Stimulated activated CD4-positive, alpha-beta T cell treated with anti-CD3 and anti-CD28 coated beads, Interleukin-4, amount 100 ng/mL, for 24 hours (primary cell): ENCODE measurements at places on chromosomes 6 and 20.

DNA sequence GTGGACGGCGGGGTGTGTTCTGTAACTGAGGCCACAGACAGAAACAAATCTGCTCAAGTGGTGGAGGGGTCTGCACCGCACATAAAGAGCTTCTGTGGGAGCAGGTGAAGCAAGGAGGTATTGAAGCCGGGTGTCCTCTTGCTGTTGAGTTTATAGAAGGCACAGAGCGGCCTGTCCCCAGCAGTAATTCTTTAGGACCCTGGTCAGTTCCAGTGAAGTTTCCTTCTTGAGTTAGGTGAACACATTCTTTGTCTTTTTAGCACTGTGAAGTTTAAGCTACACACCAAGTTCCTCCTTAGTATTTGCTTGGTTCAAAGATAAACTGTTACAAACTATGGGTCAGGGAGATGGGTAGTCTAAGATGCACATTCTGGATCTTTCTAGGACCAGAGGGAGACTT lies 6.1 kb downstream of the PRDM1 start:
- DNase-seq = no peak

GRCh38 chr6:118223316-118223715 lies 316.3 kb downstream of the SLC35F1 start:
- DNase-seq = no peak

DNA sequence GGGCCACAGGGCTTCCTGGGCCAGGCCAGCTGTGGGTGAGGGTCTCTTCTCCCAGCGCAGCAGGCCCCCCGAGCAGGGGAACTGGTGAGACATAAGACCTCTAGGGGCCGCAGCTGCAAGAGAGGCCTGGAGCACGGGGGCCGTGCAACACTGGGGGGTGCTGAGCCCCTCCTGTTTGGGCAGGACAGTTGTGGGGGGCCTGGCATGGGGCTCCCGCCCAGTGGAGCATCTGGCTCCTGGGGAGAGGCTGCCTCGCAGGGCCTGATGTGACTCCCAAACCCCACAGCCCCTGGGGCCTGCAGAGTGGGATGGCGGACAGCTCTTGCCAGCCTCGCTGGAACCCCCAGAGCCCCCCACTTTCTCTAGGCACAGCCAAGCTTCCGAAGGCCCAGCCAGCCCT lies 16.9 kb upstream of the GATA5 start:
- no peak for DNase-seq

GRCh38 chr6:136039185-136039584 lies 187.7 kb downstream of the PDE7B start:
- DNase-seq = no peak

DNA sequence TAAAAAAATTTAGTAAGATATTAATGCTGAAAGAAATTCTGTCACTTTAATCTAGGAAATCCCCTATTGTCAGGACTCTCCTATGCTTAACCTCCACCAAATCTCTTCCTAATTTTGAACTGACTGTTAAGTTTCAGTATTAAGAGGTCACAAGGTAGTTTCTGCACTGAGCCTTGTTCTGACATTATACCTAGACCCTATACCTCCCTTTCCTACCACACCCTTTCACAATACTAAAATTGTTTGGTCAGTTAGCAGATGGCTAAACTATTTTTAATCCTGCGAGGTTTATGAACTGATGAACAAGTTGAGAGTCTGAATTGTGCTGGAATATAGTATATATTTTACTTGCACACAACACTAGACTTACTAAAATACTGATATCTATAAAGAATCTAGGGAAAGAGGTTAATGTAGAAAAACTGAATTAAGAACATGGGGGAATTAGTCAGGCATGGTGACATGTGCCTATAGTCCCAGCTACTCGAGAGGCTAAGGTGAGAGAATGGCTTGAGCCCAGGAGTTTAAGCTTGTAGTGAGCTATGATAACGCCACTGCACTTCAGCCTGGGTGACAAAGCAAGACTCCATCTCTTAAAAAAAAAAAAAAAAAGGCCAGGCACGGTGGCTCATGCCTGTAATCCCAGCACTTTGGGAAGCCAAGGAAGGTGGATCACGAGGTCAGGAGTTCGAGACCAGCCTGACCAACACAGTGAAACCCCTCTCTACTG lies 51.5 kb downstream of the HBS1L start:
- DNase-seq = no peak

GRCh38 chr20:7629880-7630279 lies 310.4 kb downstream of the HAO1 start:
- DNase-seq = no peak

GRCh38 chr6:75880305-75880704 lies 131.3 kb downstream of the MYO6 start:
- DNase-seq = no peak

DNA sequence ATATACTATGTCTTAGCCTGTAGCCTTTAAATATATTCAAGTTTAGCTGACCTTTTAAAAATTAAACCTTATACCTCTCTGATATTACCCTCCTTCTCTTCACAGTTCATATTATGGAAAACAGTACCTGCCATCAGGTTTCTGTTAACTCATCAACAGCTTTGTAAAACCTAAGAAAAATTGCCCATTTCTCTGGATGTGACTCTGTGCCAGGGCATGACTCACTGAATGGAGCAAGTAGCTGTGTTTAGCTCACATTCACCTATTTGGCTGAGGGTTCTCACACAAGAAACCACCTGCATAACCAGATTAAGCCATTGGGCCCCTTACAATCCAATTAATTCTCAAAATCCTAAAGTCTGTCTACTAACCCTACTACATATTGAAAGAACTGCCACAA lies 678.8 kb upstream of the MARCKS start:
- no peak for DNase-seq

DNA sequence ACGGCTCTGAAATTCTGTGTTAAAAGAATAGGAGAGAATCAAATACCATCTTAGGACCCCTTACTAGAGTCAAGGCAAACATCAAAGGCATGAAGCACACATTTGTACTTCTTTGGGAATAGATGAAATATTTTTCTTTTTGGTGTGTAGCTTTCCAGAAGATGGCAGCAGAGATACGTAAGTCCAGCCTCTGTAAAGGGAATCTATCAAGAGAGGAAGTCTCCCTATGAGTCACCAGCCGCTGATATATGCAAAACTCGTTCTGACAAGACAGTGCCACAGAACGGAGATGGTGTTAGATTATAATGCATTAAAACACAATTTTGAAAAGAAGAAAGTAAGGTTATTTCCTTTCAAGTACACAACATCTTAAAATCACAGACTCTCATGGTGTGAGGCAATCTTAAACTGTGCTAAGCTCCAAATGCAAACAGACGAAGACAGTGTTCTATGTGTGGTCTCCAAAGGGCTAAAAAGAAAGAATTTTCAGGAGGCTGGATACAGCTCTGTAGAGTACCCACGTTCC lies 120.0 kb upstream of the AGPAT4 start:
- peak; percentile 72 for DNase-seq

- DNase-seq = no peak
Observed at GRCh38 chr20:62361799-62362589, 5.1 kb downstream of the LAMA5 start.

- DNase-seq = no peak
Observed at GRCh38 chr6:43005844-43006243, 7.9 kb downstream of the MEA1 start.
